ENCODE measurements at places on chromosomes 1 and 21. TPM values are rescaled to one million over a fixed set of nuclear protein-coding genes. Genes with fewer than 3 reads are reported as not detected.

- no peak for DNase-seq
- H3K27ac ChIP-seq, result no peak overlapping the region
- peaks cover 35% of the 10 kb centered on the region for H3K4me1 ChIP-seq
- no peaks in the 10 kb centered on the region for H3K36me3 ChIP-seq
Observed at GRCh38 chr1:47184822-47185677, 4.8 kb downstream of the PDZK1IP1 start.

DNA sequence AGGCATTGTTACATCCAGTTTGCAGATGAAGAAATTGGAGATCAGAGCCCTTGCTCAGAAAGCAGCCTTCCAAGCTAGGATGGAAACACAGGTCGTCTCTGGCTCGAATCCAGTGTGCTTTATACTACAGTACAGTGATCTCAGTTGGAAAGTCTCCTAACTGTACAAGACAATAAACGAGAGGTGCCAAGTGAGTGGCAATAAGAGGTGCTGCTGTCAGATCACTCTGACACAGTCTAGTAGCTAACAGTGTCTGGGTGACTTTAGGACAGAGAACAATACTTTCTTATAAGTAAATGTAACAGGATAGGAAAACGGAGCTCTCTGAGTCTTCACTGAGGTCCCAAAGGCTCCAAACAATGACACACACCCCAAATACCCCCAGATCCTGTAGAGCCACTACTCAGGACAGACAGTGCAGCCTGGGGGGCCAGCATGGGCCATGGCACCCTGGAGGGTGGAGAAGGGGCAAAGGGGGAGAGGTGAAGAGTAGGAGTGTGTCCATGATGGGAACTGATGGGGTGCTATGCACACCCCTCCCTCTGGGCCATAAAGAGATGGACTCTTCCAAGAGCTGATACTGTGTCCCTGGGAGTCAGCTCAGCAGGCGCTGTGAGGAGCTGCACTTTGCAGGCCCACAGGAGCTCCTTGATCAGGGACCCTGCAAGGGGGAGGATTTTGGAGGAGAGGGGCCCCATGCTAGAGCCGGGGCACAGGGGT, 3.3 kb downstream of the SH3BGR start:
- H3K4me1 ChIP-seq, result peaks cover 3% of the 10 kb centered on the region
- H3K27me3 ChIP-seq, result peaks cover 2% of the 10 kb centered on the region
- H3K27ac ChIP-seq, result no peak overlapping the region

DNA sequence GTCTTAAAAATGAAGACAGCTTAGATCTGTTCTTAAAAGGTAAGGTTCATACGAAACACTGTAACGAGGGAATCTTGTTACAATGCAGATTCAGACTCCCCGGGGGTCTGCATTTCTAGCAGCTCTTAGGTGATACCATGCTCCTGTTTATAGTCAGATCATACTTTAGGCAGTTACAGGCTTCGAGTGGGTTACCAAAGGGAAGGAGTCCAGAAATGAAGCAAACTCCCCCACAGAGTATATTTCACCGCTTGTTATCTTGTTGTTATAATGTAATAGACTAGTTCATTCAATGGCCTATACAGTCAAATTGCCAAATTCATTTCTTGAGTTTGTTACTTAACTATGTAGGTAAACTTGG, 601.1 kb downstream of the USP25 start:
- no peaks in the 10 kb centered on the region for H3K27me3 ChIP-seq
- no peak overlapping the region for H3K4me3 ChIP-seq
- no peaks in the 10 kb centered on the region for H3K36me3 ChIP-seq
- H3K4me1 ChIP-seq, result no peaks in the 10 kb centered on the region
- DNase-seq, result no peak
- no peak overlapping the region for H3K27ac ChIP-seq

TRIM67 gene
- total RNA-seq, result 0.26 TPM

Measured in endothelial cell (in vitro differentiated cells).